Stimulated activated CD8-positive, alpha-beta memory T cell treated with anti-CD3 and anti-CD28 coated beads, Interleukin-4, amount 100 ng/mL, for 1 hour (primary cell): ENCODE measurements at places on chromosomes 4 and X.

DNA sequence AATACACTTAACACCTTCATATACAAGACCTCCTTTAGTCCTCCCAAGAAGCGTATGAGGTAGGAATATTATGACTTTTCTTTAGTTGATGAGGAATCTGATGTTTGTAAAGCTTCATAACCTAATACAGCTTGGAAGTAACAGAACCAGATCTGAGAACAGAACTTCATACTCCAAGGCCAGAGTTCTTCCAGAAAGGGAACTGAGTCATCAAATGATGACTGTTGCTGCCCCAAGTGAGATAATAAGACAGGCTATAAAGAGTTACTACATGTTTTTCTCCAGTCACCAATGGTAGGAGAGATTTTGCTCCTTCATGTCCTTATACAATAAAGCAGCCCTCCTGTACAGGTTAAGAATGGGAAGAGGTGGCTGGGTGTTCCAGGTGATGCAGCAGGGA, 74.3 kb upstream of the ANXA3 start:
- no peak for DNase-seq

- no peak for DNase-seq
These were observed 19.1 kb downstream of the SH3BP2 start for GRCh38 chr4:2811830-2812611.

GRCh38 chr4:13705521-13706041, 78.1 kb upstream of the BOD1L1 start:
- no peak for DNase-seq

- no peak for DNase-seq
These were observed 554 bp downstream of the PCDH7 start for GRCh38 chr4:30720661-30721184.

DNA sequence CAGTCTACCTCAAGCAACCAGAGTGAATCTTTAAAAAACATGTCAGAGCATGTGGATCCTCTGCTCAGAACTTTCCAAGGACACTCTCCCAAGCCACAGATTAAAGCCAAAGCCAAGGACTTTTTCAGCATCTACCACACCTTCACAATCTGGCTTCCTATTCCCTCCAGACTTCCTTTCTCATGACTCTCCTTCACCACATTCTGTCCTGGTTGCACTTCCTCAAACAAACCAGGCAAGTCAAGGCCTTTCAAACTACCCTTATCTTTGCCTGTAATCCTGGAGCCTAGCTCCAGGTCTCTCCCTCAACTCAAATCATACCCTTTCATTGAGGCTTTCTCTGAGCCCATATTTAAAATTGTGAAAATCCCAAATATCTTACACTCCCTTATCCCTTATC, 191.6 kb upstream of the GALNTL6 start:
- no peak for DNase-seq

GRCh38 chr4:32569861-32570260, 1849.7 kb downstream of the PCDH7 start:
- no peak for DNase-seq

DNA sequence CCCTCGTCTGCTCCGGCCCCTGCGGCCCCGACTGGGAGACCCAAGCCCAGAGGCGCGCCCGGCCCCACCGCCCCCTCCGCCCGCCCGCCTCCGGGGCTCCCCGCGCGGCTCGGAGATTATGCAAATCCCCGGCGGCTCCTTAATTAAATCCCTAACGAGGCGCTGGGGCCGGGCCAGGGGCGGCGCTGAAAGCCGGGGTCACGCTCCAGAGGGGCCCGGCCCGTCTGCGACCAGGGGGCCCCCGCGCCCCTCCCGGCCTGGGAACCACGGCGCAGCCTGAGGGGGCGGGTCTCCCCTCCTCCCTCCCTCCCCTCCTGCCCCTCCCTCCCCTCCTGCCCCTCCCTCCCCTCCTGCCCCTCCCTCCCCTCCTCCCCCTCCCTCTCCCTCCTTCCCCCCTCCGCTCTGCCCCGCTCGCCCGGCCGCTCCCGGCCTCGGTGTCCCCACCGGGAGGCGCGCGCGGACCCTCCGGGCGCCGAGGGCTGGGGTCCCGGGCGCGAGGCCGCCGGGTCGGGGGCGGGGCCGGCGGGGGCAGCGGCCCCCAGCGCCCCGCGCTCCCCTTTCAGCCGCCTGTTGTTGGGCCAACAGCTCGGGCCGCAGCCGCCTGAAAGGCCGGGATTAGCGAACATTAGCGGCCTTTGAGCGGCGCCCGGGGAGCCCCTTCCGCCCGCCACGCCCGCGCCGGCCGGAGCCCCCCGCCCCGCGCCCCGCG, 25.9 kb upstream of the FGFR3 start:
- no peak for DNase-seq
